T follicular helper cell (primary cell): ENCODE measurements at places on chromosomes 13 and 19.

GRCh38 chr13:33575378-33575777, 242.6 kb upstream of the RFC3 start:
- DNase-seq, result no peak

GRCh38 chr19:6056282-6056741, 54.0 kb downstream of the RFX2 start:
- DNase-seq, result no peak

- DNase-seq, result no peak
Observed at GRCh38 chr13:44464471-44464870, 90.8 kb downstream of the SERP2 start.

- no peak for DNase-seq
Observed at GRCh38 chr13:79966493-79966895, 374.4 kb downstream of the SPRY2 start.

GRCh38 chr19:50252887-50253268, 49.5 kb downstream of the MYH14 start:
- DNase-seq, result no peak

GRCh38 chr13:108342369-108343289, 73.1 kb downstream of the TNFSF13B start:
- DNase-seq, result no peak

GRCh38 chr13:74158028-74158427, 23.8 kb upstream of the KLF12 start:
- no peak for DNase-seq

GRCh38 chr13:52809310-52809769, 39.1 kb downstream of the PCDH8 start:
- DNase-seq, result no peak

- peak; percentile 29 for DNase-seq
Observed at GRCh38 chr19:40217934-40218890, at the start of gene TTC9B. TSS of gene TTC9B (minus strand) at chr19:40218384. CDS start at chr19:40218381, 3 bp downstream.

- no peak for DNase-seq
Observed at GRCh38 chr13:48043789-48044503, 6.4 kb downstream of the NUDT15 start.

- DNase-seq, result no peak
Observed at GRCh38 chr19:52679598-52679997, 41.4 kb upstream of the ZNF83 start.

GRCh38 chr19:21912654-21913053, 76.7 kb upstream of the ZNF43 start:
- DNase-seq, result no peak

DNA sequence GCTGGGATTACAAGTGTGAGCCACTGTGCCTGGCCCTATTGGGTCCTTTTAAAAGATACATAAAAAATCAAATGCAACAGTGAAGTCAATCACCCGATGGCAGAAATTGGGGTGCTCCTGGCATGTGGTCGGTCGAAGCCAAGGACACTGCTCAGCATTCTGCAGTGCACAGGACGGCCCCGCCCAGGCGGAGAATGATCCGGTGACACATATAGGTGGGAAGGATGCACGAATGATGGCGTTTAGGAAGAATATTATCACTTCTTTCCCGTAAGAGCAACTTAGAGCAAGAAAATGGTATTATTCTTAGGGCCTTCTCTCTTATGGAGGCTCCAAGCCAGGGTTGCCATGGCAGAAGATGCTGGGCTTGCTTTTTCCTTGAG, 3.2 kb upstream of the GP6 start:
- no peak for DNase-seq

GRCh38 chr13:109454167-109454917, 332.0 kb downstream of the IRS2 start:
- DNase-seq, result no peak

DNA sequence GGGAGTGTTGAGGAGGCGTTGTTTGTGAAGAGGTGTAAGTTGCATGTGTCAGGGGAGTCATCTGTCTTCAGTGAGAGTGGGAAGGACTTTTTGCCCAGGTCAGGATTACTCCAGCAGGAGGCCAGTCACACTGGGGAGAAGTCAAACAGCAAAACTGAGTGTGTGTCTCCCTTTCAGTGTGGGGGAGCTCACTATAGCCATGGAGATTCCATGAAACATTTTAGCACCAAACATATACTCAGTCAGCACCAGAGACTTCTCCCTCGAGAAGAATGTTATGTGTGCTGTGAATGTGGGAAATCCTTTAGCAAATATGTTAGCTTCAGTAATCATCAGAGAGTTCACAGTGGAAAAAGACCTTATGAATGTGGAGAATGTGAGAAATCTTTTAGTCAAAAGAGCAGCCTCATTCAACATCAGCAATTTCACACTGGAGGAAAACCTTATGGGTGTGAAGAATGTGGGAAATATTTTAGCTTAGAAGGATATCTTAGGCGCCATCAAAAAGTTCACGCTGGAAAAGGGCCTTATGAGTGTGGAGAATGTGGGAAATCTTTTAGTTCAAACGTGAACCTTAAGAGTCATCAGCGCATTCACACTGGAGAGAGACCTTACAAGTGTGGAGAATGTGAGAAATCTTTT, 8.4 kb upstream of the ZNF587 start:
- DNase-seq, result no peak

GRCh38 chr13:114111577-114111976, 20.8 kb downstream of the RASA3 start:
- no peak for DNase-seq

DNA sequence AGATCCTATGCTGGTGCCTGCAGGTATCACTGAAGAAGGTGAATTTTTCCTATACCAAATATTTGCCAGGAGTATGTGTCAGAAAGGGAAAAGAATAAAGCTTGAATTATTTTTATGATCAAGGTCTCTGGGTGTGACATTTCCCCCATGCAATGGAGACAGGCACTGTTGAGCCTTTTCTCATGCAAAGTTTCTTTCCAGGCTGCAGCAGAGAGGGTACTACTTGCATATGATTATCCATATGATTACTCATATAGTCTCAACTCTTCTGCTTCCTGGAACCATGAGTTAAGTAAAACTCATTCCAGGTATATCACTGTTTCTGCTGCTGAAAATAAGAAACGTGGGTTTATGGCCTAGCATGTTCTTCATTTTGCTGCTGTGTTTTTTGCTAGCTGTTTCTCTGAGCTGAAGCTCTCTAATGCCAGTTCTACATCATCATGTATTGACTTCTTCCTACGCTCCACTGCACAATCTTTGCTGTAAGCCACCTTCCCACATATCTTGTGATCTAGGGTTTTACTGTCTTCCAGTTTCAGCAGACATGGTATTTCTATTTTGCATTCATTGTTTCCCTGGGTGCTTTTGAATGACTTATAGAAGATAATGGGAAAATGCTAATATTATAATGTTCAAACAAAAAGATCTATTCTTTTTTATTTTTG, 278.7 kb upstream of the GPC6 start:
- DNase-seq, result no peak

DNA sequence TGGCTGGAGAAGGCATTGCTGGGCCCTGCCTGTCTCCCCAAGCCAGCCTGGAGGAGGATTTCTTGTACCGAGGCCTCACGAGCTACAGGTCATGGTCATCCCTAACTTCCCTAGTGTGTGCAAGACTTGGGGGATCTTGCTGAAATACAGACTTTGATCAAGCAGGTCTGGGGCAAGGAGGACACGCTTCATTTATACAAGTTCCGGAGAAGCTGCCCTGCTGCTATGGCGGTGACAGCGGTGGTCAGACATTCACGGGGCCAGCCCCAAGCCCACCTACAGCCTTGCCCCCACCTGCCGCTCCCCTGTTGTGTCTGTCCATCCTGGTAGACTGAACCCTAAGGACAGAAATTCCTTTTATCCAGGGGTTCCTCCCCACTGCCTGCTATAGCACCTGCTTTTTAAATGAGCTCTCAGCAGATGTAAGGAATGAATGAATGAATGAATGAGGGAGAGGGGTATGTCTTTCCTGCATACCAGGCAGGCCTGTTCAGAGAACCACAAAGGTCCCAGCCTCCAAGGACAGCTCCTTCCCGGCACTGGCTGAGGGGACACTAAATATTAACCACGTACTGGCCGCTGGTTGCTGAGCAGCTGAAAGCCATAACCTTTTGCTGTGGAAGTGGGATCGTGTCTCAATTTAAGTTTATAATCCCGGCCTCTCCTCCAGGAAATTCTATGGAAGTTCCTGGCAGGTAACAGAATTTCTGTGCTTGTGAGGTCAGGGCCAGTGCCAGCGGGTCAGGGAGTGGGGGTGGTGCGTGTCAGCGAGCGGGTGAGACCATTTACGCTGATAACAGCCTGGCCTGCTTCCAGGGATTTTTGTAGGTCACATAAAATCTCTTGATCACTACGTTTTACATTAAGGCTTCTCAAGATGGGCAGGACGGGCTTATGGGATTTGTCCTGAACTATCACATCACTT, 27.1 kb downstream of the TSSK6 start:
- DNase-seq, result no peak
